Astrocyte (in vitro differentiated cells and primary cell): ENCODE measurements at places on chromosomes 4 and X. TPM values are rescaled to one million over a fixed set of nuclear protein-coding genes. Genes with fewer than 3 reads are reported as not detected.

DNA sequence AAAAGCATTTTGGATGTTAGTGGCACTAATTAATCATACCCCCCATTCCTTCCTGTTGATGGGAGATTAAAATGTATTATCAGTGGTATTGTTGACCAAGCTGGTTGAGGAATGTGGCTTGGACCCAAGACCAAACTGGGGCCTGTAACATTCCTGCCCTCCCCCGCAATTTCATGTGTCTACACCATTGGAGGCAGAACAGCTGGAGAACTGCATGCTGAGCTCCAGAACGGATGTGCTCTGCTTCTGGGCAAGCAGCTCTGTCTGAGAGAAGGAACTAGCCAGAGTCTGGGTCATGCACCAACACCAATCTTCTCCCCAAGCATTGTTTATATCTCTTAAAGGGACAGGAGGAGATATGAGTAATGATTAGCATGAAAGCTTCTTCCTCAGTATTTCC is 185.5 kb downstream of the CEP135 start:
- no peak overlapping the region for H3K27ac ChIP-seq
- no peaks in the 10 kb centered on the region for H3K4me1 ChIP-seq
- DNase-seq = peak; percentile 91
- H3K4me3 ChIP-seq = no peak overlapping the region
- no peaks in the 10 kb centered on the region for H3K27me3 ChIP-seq

The CT45A8 gene
- not detected in 2 replicates for total RNA-seq

DNA sequence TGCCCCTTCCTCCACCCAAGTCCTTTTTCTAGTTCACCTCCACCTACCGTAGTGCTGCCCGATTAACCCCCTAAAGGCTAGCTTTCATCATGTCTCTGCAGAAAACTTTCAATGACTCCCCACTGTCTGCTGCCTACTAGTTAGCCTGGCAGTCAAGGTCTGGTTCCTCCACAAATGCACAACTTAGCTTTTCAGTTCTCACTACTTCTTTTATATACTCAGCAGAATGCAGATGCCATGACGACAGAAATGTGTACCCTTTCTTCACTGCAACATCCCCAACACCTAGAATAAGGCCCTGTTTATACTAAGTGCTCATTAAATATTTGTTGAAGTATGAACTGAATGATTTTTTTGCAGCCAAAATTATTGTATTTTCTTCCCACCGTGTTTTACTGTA is 30.9 kb upstream of the RASGEF1B start:
- H3K4me3 ChIP-seq = no peak overlapping the region
- H3K27me3 ChIP-seq = no peaks in the 10 kb centered on the region
- H3K27ac ChIP-seq = no peak overlapping the region
- DNase-seq = no peak

- no peak for DNase-seq
- no peak overlapping the region for H3K4me3 ChIP-seq
- H3K36me3 ChIP-seq = no peaks in the 10 kb centered on the region
- H3K4me1 ChIP-seq = peaks cover 28% of the 10 kb centered on the region
- H3K27me3 ChIP-seq = no peaks in the 10 kb centered on the region
Measured at GRCh38 chr4:88597970-88598660, 5.8 kb downstream of the HERC3 start.

GRCh38 chrX:54923376-54923775 is 2.8 kb downstream of the TRO start:
- no peaks in the 10 kb centered on the region for H3K27me3 ChIP-seq
- no peaks in the 10 kb centered on the region for H3K4me1 ChIP-seq
- H3K36me3 ChIP-seq = peaks cover 5% of the 10 kb centered on the region
- no peak overlapping the region for H3K27ac ChIP-seq
- no peak overlapping the region for H3K4me3 ChIP-seq

- H3K27me3 ChIP-seq = peaks cover 3% of the 10 kb centered on the region
- no peaks in the 10 kb centered on the region for H3K36me3 ChIP-seq
- no peak overlapping the region for H3K27ac ChIP-seq
- no peak overlapping the region for H3K4me3 ChIP-seq
- no peak for DNase-seq
Measured at GRCh38 chrX:107522901-107523300, 73.4 kb downstream of the FRMPD3 start.

- H3K4me1 ChIP-seq = peaks cover 9% of the 10 kb centered on the region
- no peak for DNase-seq
- no peaks in the 10 kb centered on the region for H3K36me3 ChIP-seq
- no peak overlapping the region for H3K4me3 ChIP-seq
Measured at GRCh38 chr4:133801883-133802282, 399.7 kb downstream of the PABPC4L start.

GRCh38 chr4:106186201-106186600 is 129.8 kb downstream of the TBCK start:
- no peak for DNase-seq
- H3K27ac ChIP-seq = no peak overlapping the region
- no peaks in the 10 kb centered on the region for H3K4me1 ChIP-seq
- H3K36me3 ChIP-seq = peaks cover 7% of the 10 kb centered on the region

- no peaks in the 10 kb centered on the region for H3K36me3 ChIP-seq
Measured at GRCh38 chr4:108355902-108356535, 187.3 kb upstream of the LEF1 start.

DNA sequence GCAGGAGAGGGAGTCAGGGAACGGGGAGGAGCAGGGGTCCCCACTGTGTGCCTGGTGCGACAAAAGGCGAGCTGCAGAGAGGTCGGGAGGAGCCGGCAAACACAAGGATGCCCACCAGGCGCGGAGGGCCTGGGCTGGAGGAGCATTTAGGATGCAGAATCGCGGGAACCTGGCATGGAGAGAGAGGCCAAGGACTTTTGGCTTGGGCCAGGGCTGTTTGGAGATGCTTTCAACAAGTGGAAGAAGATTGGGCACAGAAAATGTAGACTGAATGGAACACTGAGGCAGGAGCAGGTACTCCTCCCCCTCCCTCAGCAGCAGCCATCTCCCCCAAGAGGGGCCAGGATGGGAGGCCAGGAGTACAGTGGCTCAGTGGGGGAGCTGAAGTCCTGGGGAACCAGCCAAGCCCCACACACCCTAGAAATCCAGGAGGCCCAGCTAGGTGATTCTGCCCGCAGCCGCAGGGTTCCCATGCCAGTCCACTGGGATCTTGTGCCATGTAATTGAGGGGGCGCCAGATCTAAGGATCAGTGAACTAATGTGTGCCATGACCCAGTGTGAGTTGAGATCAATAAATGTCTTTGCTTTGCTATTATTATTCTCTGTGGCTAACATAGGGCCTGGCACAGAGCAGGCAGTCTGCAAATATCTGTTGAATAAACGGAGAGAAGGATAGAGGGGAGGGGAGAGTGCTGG is 1.1 kb upstream of the ABLIM2 start:
- peak overlapping the region; percentile 84 for H3K4me3 ChIP-seq
- peaks cover 19% of the 10 kb centered on the region for H3K27me3 ChIP-seq
- DNase-seq = no peak
- H3K36me3 ChIP-seq = no peaks in the 10 kb centered on the region

- DNase-seq = no peak
- no peaks in the 10 kb centered on the region for H3K27me3 ChIP-seq
- no peaks in the 10 kb centered on the region for H3K36me3 ChIP-seq
- no peak overlapping the region for H3K27ac ChIP-seq
- H3K4me1 ChIP-seq = no peaks in the 10 kb centered on the region
Measured at GRCh38 chr4:146709956-146710355, 71.3 kb downstream of the POU4F2 start.

The PORCN gene
- 30.3 and 30.5 TPM in 2 replicates for total RNA-seq

DNA sequence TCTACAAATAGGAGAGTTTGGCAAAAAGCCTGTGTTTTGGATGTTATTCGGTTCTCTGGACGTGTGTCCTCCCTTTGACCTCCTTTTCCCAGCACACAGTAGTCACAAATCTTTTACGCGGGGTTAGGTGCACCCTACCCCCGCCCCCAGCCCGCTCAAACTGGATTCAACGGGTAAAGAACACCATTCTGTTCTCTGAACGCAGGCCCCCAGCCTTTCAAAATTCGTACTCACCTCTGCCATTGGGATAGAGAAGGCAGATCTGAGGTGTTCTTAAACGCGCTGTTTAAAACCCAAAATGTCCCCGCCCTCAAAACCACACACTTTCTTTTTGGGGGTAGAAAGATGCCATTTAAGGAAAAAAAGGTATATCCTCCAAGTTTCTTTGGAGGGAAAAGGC is 2.7 kb downstream of the LEF1 start:
- no peak overlapping the region for H3K27ac ChIP-seq
- peaks cover 12% of the 10 kb centered on the region for H3K4me1 ChIP-seq
- peak overlapping the region; percentile 69 for H3K4me3 ChIP-seq
- peaks cover 41% of the 10 kb centered on the region for H3K27me3 ChIP-seq
- no peaks in the 10 kb centered on the region for H3K36me3 ChIP-seq

The NKX3-2 gene
- 5.2 and 5.9 TPM in 2 replicates for total RNA-seq

The RIBC1 gene
- total RNA-seq = 0.34 and 0.46 TPM in 2 replicates

DNA sequence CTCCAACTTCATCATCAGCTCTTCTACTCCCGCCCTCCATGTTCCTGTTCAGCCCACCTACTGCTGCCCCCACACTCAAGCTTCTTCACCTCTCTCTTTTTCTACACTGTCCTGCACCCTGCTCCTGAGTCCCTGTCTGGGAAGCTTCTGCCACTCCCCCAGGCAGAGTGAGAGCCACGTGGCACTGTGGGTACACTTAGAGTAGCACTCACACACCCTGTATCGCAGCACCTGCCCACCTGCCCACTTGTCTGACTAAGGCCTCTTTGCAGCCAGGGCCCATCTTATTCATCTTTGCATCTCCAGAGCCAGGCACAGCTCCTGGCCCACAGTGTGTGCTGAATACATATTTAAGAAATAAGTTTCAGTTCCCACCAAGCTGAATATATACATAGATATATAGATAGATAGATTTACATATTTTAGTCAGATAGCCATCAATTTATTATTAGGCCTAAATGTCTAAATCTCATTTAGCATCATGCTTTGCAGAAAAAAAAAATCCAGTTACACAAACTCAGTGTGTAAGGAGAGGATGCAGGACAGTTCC is 24.9 kb downstream of the CCDC149 start:
- DNase-seq = no peak
- no peak overlapping the region for H3K27ac ChIP-seq
- H3K27me3 ChIP-seq = no peaks in the 10 kb centered on the region
- no peaks in the 10 kb centered on the region for H3K36me3 ChIP-seq
- no peak overlapping the region for H3K4me3 ChIP-seq

DNA sequence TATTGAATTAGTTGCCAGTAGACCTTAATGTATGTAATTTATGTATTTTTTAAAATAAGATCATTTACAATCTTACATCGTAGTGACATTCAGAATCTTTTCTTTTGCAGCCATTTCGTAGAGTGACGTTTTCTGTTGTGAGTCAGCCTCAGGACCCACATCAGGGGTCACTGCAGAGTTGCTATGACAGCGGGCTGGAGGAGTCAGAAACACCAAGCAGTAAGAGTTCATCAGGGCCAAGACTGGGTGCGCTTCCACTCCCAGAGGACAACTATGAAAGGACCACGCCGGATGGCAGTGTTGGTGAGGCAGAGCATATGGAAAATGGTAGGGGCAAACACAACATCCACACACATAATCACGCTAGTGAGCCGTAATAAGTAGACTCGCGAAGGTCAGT is 199.9 kb downstream of the PCDH7 start:
- no peaks in the 10 kb centered on the region for H3K4me1 ChIP-seq
- H3K36me3 ChIP-seq = no peaks in the 10 kb centered on the region
- no peak overlapping the region for H3K27ac ChIP-seq
- no peak overlapping the region for H3K4me3 ChIP-seq
- no peak for DNase-seq

DNA sequence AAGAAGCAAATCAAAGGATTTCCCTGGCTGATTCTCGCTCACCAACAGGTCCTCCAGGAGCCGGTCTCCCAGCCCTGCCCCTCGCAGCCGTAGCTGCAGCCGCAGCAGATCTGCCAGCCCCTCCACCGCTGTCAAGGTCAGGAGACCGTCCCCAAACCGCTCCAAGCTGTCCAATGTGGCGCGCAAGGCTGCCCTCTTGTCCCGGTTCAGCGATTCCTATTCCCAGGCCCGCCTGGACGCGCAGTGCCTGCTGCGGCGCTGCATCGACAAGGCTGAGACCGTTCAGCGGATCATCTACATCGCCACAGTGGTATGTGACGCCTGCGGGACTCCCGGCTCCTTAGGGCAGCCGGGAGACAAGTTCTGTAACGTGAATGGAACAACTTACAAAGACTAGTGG is 25.6 kb downstream of the SPATA18 start:
- no peak overlapping the region for H3K4me3 ChIP-seq
- no peak for DNase-seq
- no peaks in the 10 kb centered on the region for H3K4me1 ChIP-seq

DNA sequence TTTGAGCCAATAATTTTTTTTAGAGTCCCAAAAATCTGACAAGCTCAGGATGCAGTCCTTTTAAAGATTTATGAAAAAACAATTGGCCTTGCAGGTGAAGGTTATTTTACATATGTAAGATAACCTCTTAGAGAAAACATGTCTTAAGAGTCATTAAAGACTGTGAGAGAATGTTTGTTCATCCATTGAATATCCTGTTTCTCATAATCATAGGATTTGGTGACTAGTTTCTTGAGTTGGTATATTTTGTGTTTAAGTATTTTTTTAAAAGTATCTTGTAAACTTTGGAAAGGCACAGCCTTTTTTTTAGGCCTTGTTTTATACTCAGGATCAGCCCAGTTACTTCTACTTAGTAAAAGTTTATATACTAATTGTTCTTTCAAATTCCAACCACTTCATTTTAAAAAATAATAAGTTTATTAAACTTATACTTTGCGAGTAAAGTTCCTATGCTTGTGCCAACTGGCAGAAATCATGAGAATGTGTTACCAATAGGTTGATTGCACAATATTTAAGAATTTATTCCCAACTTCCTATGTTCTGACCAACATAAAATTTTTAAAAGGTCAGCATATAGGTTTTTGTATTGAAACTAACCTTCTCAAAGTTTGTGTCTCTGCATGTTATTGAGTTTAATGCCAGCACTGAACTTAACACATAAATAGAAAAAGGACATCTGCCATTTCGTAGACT is 40.0 kb upstream of the ARSJ start:
- H3K4me3 ChIP-seq = no peak overlapping the region
- H3K27me3 ChIP-seq = no peaks in the 10 kb centered on the region
- DNase-seq = peak; percentile 12
- no peak overlapping the region for H3K27ac ChIP-seq
- H3K4me1 ChIP-seq = peaks cover 7% of the 10 kb centered on the region

DNA sequence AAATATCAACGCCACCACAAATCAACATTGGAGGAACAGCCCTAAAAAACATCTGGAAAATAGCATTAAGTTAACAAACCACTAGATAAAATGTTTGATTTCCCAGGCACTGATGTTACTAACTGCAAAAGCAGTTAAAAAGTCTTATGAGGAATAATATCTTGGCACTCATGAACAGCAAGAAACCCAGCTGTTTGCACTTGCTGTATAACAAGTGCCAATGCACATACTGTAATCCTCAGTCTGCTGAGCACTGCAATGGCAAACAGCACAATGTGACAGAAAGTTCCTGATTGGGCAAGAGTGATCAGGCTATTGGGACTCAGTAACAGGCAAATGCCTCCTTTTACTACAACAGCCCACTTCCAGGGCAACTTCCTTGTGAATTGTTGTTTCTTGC is 20.8 kb upstream of the SEC24B start:
- H3K27ac ChIP-seq = no peak overlapping the region
- H3K36me3 ChIP-seq = no peaks in the 10 kb centered on the region
